T-helper 17 cell (primary cell): ENCODE measurements at places on chromosomes 1 and 21.

DNA sequence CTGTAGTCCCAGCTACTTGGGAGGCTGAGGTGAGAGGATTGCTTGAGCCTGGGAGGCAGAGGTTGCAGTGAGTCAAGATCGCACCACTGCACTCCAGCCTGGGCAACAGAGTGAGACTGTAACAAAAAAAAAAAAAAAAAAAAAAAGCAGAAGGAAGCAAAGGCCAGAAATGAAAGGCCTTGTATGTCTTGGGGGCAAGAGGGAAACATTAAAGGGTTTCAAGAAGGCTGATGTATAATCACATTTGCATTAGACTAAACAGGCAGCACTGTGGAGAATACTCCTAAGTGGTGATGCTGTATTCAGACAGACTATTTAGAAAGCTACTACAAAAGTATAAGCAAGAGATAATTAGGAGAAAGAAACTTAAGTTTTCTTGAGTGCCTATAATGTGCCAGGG lies 10.4 kb downstream of the ANP32E start:
- no peak for DNase-seq

DNA sequence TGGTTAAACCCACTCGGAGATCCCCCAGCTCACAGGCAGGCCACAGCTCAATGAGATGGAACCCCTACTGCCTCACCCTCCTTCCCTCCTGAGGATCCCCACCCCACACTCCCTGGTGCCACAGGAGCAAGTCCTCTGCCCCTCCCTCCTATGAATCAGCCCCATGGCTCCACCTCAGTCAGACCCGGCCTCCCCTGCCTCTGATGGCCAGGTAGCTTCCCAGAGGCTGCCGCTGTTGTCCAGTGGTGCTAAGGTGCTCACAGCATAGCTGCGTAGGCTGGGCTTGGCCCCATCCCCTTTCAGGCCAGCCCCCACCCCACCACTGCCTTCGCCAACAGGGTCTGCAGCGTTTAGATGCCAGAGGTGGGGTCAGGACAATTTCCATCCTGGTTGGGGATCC lies 98.5 kb upstream of the IGSF21 start:
- DNase-seq, result no peak

DNA sequence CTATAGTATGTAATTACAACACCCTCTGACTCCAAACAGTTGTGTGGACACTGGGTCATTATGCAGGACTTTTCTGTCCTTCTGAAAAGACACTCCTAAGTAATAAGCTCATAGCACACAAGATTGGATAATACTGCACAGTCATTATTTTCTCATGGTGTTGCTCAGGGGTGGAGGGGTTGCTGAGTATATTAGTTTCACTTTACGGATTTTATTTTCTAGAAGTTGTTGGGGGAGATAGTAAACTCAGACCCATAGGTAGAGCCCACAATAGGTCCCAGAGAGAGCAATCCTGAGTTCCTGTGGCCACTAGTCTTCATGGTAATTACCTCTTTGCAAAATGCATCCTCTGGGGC lies 53.4 kb downstream of the DUSP10 start:
- DNase-seq, result no peak

GRCh38 chr1:225944951-225945350 lies 3.9 kb upstream of the LEFTY2 start:
- DNase-seq, result no peak

- no peak for DNase-seq
These were observed 64.8 kb upstream of the BACH1 start for GRCh38 chr21:29233611-29234540.

DNA sequence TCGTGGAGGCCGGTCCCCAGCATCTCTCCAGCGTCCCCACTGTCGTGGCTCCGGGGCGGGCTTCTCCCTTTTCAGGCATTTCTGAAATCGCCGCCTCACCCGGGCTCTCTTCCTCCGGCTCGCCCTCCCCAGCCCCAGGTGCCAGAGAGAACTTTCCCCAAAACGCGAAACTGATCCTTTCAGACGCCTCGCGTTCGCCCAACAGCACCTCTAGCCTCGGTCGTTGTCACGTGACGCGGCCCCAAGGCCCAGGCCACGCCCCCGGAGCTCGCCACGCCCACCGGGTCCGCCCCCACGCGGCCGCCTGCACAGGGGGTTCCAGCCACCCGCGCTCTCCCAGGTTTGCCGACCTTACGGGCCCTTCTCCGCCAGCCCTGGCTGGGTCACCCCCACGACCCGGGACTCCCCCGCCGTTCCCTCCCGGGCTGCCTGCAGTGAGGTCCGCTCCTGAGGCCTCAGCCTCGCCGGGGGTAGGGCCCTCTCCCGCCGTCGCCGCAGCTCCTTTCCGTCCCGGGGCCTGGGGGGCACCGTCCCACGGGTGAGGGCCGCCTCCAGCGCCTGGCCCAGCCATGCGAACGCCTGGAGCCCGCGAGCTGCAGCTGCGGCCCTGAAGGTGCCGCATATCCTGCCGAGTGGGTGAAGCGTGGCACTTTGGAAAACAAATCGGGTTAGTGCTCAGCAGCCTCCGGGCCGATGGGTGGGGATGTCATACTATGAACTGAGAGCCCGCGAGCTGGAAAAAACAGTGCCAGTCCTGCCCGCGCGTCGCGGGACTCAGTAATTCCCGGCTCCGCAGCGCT lies 21.0 kb downstream of the H3-3A start:
- peak; percentile 90 for DNase-seq

- no peak for DNase-seq
These were observed 16.3 kb downstream of the BATF3 start for GRCh38 chr1:212683357-212683722.

GRCh38 chr1:12168451-12169160 lies 1.8 kb downstream of the TNFRSF1B start:
- no peak for DNase-seq

DNA sequence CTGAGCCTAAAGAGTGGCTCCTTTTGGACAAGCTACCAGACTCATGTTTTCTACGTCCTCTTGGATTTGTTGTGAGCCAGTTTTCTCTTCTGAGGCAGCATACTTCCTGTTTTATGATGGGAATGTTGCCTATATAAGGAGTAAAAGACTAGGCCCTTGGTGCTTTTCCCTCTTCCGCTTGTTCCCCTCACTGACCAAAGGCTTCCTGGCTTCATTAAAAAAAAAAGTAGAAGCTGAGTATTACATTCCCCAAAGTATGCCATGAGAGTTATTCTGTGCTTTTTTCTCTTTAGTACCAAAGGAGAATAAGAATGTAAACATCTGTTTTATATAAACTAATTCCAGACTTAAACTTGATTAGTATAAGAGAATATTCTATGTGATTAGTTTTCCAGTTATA lies 6.5 kb upstream of the HMCN1 start:
- DNase-seq, result no peak

DNA sequence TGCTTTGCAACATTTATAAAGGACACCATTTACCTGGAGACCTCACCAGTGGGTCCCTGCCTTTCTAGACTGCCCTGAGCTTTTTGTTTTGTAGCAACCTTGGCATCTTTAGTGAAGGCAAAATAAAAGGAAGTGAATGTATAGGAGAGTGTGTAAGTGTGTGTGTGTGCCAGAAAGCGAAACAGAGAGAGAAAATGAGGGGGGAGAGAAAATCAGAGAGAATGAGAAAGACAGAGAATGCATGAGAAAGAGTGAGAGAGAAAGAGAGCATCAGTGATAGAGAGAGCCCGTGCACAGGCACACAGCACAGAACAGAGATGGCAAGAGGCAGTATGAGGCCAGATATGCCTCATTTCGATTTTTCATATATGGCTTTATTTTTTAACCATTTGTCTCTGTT lies 57.5 kb downstream of the HSD3B1 start:
- DNase-seq, result no peak

DNA sequence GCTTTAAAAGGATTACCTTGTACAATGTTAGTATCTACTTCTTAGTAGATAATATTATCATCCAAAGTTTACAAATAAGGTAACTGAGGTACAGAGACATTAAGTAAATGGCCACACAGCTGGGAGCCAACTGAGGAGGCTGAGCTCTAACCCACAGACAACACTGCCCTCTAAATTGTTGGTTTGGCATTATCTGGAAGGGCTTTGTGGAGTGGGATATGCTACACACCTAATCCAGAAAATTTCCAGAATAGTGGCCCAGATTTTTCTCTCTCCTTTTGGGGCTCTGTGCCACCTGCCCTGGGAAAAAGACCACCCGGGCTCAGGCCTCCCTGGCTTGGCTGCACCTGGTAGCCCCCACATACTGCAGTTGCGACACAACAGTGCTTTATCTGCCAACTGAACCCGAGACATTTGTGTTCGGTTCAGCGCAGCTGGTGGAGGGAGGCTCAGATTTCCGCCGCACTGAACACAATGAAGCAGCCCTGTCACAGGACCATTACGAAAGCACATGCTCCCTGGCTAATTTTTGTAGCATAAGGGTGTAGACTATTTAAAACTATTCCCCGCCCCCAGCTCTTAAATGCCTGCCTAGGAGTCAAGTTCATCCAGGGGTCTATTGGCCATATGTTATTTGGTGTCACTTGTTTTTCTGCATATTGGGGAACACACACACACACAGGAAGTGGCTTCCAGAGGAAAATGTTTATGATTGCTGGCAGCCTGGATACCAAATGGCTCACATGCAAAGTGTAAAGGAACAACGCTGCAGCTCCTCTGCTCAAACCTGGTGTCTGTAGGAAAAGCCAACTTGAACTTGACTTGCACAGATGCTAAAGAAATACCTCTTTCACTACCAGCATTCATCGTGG lies 92.3 kb upstream of the ESRRG start:
- no peak for DNase-seq

- no peak for DNase-seq
These were observed 103.5 kb downstream of the RPE65 start for GRCh38 chr1:68346188-68346808.
